Muscle of arm (tissue), 14 donors: ENCODE measurements at places on chromosomes 12 and 14. TPM values are rescaled to one million over a fixed set of nuclear protein-coding genes. Genes with fewer than 3 reads are reported as not detected.

MMP14 gene
- polyA plus RNA-seq = 160 TPM

TEAD4 gene
- polyA plus RNA-seq = 69.5 TPM

CFAP251 gene
- polyA plus RNA-seq = 1.3 TPM

CD163L1 gene
- 13.4 TPM for polyA plus RNA-seq

HOXC6 gene
- 3.7 TPM for polyA plus RNA-seq

CCDC196 gene
- polyA plus RNA-seq = not detected
